NCI-H1417 (cell line): ENCODE measurements at places on chromosomes 12 and 14.

- DNase-seq, result no peak
These were observed 273.1 kb downstream of the TMTC2 start for GRCh38 chr12:82959821-82960220.

DNA sequence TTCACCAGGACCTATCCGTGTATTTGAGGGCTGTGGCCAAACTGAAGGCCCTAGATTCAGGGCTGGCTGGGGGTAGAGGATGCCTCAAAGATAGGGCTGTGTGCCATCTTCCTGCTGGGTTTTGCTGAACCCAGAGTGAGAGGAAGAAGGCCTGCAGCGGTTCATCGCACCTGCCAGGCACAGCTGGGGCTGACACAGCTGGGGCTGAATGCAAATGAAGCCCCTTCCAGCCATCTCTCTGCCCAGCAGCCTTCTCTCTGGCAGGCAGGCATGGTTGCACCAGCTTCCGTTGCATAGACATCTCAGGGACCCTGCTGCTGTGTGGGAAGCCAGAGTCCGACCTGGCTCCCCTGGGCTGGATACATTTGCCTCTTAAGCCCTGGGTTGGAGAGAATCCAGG is 152.4 kb downstream of the TSPAN9 start:
- DNase-seq, result no peak

DNA sequence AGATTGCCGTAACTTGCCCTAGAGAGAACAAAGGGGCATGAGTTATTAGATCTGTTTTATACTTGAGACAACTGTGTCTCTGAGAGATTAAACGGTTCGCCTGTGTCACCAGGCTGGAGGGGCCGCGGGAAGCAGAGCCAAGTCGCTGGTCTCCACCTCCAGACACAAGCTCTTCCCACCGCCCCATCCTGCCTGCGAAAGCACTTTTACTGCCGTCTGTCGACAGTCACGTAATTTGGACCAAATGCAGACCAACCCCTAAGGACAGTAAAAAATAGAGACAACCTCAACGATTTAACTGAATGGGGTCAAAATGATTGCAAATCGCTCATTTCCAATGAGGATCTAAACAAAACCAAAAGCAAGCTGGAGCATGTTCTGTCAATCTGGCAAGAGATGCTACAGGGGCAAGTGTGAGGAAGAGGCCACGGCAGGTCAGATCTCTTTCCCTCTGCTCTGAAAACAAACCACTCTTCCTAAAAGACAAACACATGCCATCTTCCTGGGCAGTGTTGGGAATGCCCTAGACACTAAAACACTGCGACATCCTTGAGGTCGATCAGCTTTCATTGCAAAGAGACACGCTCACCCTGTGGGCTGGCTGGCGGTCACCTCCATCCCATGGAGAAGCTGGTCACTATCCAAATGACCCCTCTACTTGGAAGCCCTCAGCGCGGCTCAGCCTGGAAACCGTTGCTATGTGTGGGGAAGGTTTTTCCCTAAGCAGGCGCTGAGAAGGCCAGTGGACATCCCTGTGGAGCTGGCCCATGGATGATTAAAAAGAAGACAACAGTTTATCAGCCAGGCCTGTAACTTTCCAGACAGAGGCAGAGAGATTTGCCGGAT is 17.1 kb downstream of the GSC start:
- no peak for DNase-seq

DNA sequence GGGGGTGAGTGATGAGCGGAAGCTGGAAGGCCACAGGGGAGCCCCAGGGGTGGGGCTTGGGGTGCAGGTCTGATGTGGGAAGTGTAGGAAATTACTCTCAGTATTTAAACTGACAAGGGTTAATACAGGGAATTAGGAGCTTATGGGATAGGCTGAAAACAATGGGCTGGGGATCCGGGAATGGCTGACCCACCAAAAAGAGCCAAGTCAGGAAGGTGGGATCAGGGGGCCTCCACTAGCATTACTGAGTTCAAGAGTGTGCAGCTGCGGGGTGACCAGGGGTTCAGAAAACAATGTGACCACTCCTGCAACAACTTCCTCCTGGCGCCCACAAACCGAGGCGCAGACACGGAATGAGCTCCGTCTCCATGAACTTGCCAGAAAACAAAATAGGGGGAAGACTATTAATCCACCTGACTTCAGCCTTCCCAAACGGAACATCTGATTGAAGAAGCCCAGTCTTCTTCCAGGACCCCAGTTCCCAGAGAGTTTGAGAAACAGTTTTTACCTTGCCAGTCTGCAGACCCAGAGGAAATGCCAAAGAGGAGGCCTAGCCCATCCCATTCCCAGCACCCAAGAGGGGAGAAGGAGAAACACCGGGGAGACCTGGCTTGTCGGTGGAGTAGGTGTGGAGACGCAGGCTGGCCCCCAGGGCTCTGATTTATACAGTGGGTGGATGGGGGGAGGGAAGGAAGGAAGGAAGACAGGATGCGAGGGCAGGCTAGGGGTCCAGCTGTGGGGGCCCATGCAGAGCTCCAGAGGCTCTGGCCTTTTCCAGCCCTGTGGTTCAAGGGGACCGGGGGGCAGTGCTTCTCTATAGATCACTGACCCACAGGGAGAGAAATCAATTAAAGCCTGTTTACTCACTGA is 16.5 kb upstream of the YY1 start:
- DNase-seq, result no peak

DNA sequence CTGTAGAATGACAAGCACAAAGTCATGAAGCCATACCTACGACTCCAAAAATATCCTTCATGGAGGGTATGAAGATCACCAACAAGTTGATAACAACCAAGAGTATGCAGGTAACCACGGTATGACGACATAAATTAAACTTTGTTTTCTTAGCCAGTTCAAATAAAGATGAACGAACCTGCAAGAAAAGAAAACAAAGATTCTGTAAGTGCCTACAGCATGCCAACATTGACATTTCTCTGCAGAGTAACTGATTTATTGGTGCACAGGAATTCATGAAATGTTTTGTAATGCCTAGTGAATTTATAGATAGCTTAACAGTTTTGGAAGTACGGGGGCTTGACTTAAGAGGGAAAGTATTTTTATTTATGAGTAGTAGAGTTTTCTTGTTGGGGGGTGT is 71.0 kb downstream of the SLC38A1 start:
- no peak for DNase-seq

GRCh38 chr12:56391721-56392120 is 29.1 kb upstream of the APOF start:
- DNase-seq, result no peak

- no peak for DNase-seq
These were observed 5.6 kb upstream of the NIN start for GRCh38 chr14:50836515-50836914.

- no peak for DNase-seq
These were observed 5.5 kb downstream of the PRKCH start for GRCh38 chr14:61326847-61327246.

DNA sequence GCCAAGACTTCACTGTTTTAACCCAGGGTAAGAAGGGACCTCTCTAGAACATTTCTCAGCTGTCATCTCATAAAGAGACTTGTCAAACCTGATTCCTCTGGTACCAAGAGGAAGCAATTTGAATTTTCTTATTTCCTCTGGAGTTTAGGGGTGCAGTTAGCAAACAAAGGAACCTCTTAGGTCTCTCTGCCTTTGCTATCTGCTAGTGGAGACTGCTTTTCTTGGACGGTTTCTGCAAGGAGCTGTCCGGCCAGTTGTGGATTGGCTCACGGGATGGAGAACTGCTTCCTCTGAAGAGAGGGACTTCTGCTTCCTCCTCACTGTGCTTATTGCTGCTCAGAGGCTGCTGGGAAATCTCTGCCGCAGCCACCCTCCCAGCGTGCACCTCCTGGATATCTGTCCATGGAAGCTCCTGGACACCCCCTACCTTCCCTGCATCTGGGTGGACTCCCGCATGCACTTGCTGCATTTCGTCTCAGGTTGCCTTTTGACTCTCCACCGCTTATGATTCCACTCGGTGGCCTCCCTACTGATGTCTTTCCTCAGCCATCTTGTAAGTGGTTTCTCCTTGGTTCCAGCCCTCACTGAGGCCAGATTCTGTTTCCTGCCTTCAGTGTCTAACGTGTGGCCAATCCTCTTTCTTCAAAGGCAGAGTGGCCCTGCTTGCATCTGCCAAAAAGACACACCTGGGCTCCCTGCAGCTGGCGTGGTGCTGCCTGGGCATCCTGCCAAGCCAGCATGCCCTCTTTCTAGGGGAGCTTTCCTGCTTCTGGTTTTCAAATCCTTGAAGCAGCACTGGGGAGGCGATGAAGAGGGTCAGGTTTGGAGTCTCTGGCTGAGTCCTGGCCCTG is 187.3 kb downstream of the CHST11 start:
- peak; percentile 93 for DNase-seq

GRCh38 chr12:77687321-77687720 is 143.4 kb upstream of the NAV3 start:
- no peak for DNase-seq

DNA sequence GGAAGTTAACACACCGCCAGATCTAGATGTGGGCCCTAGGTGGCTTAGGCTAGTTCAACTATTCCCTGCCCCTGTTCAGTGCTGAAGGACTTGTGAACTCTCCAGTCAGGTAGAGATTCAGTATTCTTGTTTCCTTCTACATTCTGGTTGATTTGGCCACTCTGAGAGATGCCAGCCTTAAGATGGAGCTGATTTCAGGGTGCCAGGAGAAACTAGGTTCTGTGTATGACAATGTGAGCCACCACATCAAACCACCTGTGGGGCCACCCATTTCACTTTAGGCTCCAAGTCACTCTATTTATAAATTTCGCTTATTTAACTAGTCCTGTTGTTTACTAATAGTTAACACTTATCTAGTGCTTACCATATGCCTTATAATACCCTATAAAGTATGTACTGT is 26.0 kb downstream of the FRMD6 start:
- no peak for DNase-seq

GRCh38 chr14:63470962-63471793 is 72.0 kb downstream of the PPP2R5E start:
- DNase-seq, result no peak

GRCh38 chr12:38905480-38906351 is at the start of gene CPNE8:
TSS of gene CPNE8 (minus strand) at chr12:38905591. CDS start at chr12:38905534, 57 bp downstream.
- no peak for DNase-seq

GRCh38 chr12:65632131-65632855 is 192.0 kb upstream of the HMGA2 start:
- DNase-seq, result no peak

DNA sequence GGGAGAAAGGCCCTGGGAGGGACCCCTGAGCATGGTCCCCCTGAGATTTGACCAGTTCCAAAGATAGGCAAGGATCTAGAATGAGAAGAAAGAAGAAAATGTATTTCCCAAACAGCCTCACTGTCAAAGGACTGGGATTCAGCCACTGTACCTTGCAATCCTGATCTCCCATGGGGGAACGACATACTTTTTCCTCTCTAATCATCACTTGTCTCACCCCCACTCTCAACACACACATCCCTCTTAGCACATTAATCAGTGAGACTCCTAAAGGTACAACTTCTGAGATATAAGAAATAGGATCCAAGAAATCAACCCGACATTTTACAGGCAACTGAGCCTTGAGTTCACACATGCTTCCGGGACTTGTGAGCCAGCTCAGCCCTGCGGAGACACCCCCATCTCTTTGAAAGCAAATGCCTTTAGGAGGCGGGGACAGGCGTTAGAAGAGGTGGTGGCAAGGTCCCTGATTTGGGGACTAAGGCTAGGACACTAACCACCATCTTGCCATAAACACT is 1.4 kb downstream of the MAP3K9 start:
- DNase-seq, result peak; percentile 54

DNA sequence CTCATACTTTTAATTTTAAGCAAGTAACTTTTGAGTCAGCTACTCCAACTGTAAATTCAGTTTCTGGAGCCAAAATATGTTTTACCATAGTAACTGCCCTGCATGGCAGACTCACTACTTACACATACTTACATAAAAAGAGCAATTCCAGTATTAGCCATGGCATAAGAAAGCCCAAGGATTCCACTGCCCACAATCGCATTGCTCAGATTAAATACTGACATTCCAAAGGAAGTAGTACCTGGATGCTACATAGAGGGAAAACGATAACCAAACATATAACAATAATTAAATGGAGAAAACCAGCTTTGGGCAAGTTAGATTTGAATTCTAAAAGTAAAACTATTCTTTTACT is 2.2 kb downstream of the SLC38A2 start:
- DNase-seq, result no peak

DNA sequence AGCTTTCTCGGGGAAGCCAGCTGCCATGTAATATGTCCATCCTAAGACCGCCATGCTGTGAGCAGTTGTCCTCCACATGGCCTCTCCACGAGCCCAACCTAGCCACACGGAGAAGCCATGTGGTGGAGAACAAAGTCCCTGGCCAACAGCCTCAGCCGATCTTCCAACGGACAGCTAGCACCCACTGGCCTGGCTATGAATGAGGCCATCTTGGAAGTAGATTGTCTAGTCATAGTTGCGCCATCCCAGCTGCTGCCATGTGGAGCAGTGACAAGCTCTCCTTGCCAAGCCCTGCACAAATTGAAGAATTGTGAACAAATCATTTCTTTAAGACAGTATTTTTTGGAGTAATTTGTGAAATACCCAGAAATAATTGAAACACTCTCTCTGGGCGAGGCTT is 49.3 kb upstream of the USP44 start:
- DNase-seq, result no peak

DNA sequence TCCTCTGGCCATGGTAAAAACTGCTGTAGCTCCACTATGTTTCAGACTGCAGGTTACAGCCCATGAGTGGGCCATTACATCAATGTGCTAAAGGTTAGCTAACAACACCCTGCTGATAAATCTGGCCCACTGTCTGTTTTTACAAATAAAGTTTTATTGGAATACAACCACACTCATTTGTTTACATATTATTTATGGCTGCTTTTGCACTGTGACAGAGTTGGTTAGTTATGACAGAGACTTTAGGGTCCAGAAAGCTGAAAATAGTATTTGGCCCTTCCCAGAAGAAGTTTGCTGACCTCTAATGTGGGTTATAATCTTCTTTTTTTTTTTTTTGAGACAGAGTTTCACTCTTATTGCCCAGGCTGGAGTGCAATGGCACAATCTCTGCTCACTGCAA is 134.2 kb upstream of the PWP1 start:
- DNase-seq, result no peak

DNA sequence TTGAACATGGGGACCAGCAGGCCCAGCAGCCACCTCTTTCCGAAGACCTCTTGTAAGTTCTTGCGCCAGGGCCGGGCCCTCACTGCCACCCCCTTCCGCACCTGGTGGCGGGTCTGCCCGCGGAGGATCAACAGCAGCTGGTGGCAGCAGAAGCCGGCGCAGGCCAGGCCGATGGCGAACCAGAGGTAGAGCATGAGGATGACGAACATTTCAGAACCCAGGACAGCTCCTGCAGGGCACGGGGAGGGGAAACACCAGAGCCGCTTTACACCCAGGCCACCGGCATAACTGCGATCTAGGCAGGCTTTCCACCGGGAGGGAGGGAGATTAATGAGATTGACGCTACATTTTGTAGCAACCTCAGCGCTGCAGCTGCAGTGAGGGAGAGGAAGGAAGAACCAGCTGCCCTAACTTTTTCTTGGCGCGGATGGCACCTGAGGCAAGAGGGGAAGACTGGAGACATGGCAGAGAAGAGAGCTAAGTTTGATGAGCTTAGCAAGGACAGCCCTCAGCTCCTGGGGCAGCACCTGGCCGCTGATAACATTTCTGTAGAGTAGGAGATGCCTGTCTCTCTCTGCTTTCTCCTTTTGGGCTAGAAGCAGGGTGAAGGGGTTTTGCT is 7.8 kb downstream of the ZDHHC22 start:
- DNase-seq, result no peak
